GM18507 (cell line): ENCODE measurements at places on chromosomes 11 and 22.

- DNase-seq, result no peak
Observed at GRCh38 chr11:118604566-118604965, 2.8 kb upstream of the PHLDB1 start.

DNA sequence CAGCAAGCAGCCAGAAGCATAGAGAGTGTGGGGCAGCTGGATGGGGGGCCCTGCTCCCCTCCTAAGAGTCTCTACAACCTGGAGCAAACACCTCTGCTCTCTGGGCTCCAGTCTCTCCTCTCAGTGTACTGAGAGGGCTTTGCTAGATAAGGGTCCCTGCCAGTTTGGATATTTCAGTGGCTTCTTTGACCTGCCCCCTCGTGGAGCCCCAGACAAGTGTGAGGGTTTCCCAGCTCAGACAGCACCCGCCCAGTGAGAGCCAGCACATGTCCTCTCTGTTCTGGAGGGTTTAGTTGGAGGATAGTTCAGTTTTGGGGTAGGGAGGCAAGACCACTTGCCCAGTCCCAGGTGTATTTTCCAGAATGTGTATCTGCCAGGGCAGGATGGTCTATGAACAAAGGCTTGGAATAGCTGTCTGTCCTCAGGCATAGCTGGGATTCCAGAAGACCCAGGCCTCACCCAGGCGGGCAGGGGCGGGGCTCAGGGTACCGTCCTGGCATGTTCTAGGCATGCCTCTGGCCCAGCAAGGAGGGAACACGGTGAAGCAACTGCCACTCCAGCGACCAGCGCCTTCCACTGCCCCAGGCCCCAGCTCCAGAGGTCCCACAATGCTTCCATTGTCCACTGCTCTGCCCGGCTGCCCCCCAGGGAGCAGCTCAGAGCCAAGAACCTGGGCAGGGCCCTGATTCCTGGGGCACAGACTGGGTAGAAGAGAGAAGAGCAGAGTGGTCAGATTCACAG, 7.5 kb upstream of the MICALL1 start:
- DNase-seq, result no peak

DNA sequence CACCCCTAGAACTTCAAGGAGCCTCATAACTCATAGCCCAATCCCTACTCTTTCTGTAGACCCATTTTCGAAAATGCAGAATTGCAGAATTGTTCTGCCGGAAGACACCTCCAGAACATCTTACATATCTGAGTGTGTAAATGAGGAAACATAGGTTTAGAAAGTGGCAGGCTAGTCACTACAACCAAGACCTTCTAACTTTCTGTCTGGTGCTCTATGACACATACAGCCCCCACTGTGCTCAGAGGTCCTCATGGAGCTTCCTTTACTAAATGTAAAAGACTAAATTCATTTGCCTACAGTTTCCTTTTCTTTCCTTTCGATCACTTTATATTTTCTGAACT, 132.1 kb upstream of the DDI1 start:
- DNase-seq, result no peak

- no peak for DNase-seq
Observed at GRCh38 chr11:69213316-69213715, 57.6 kb downstream of the SMIM38 start.

DNA sequence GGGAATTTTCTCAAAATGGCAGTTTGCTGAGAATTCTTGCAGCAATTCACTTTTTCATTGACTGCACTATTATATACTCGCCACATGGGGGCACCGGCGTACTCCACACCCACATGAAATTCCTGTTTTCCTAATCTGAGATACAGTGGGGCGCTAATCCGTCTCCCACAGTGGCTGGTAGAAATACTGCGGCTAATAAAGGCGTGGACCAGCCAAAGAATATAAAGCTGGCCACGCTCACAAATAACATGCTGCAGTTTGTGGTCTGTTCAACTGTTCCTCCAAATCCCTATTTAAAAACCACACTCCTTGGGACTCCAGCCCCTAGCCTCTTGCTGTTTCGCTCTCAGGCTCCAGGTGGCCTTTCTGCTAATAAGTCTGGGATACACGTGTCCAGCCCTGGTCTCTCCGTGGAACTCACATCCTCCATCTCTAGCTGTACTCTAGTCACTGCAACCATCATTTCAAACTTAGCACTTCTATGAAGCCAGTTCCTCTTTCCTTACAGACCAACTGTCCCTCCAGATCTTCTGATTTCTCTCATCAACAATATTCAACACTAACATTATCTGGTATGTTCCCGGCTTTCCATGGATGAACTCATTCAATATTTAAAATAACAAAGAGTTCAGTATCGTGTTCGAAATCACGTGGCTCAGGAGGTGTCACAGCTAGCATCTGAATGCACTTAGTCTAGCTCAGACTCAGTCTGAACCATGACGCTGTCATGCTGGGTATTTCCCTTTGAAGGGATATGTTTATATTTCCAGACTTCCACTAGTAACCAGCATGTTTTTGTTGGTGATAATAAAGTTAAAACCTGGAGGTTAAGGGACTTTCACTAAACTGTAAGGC, 22.0 kb downstream of the TBRG1 start:
- DNase-seq, result no peak

DNA sequence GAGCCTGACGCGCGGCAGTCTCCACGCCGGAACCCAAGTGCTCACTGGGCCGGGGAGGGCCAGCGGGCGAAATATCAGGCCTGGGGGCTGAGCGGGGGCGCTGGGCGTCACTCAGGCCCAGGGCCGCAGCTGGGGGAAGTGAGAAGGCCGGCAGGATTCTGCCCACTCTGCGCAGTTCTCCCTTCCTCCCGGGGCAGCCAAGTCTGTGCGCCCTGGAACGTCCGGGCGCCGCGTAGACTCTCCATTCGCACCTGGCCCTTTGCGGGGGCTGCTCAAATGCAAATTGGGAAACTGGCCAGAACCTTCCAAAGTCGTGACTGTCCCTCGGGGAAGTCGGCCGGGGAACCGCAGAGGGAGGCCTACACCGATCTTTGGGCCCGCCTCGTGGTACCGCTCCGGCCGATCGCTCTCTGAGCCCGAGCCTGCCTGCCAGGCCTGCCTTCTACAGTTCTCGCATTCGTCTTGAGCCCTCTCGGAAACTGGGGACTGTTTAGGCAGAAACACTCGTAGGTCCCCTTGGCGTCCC, 2.2 kb upstream of the SLC6A5 start:
- DNase-seq, result no peak

GRCh38 chr11:88402784-88403183, 65.2 kb upstream of the CTSC start:
- DNase-seq, result no peak

DNA sequence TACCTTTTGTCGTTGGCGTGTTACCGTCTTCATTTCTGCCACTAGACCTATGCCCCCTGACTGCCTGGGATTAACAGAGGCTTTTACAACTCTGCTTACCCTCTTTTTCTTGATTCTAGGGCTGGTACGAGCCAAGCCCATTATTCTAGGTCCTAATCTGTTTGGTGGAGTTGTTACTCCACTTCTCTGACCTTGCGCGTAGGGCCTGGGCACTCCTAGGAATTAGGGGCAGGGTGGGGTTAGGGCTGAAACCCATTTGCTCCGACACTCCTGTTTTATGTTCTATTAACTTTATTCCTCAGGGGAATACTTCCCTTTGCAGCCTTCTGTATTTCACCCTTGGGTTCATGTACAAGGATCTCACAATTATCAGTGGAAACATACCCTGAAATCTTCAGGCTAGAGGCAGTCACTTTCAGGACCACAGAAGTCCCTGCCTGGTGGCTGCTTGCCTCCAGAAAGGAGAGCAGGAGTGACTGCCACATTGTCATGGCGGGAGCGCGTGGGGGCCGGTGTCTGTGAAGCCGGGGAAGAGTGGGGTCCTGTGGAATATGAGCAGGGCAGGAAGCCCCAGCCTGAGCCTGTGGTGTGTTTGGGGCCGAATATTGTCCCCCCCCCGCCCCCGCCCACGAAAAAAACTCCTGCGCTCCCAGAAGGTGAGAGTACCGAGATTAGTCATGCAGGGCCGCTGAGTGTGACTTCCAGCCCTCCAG, 731 bp upstream of the SLC37A2 start:
- no peak for DNase-seq

DNA sequence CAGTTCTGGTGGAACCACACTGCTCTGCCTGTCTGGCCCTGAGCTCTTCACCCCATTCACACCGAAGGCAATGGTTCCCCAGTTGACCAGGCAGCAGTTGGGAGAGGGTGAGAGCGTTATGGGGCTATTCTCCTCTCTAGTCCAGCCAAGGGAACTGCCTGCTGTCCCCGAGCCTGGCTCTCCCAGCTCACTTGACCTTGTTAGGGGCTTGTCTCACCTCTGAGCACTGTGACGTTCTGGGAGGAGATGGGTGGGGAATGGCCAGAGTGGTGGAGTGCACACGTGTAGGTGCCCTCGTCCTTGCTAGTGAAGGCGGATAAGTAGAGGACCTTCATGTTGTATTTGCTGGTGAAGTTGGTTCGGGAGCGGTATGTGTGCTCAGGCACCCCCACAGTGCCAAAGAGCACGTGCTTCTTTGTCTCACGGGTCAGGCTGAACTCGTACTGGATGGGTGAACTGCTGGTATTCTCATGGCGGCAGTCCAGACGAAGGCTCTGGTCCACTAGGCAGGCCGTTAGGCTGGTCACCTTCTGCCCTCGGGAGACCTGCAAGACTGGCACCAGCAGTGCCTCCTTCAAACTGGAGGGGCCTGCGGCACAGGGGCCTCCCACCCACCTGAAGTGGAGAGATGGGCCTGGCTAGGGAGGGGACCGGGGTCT, 3.0 kb downstream of the THY1 start:
- DNase-seq, result no peak

GRCh38 chr22:37100589-37101127, 8.9 kb downstream of the TMPRSS6 start:
- DNase-seq, result no peak

DNA sequence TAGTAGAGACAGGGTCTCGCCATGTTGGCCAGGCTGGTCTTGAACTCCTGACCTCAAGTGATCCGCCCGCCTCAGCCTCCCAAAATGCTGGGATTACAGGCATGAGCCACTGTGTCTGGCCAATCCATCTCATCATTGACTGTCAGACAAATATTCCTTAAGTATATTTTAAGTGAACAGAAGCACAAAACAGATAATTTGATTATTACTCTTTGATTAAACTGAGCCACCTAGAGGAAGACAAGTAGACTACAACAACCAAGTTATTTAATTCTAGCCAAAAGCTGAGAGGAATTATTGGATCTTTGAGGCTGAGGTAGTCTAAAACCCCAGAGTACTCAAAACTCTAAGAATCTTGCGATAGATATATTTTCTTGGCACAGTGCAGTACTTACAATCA, 1.2 kb downstream of the ACRV1 start:
- no peak for DNase-seq

DNA sequence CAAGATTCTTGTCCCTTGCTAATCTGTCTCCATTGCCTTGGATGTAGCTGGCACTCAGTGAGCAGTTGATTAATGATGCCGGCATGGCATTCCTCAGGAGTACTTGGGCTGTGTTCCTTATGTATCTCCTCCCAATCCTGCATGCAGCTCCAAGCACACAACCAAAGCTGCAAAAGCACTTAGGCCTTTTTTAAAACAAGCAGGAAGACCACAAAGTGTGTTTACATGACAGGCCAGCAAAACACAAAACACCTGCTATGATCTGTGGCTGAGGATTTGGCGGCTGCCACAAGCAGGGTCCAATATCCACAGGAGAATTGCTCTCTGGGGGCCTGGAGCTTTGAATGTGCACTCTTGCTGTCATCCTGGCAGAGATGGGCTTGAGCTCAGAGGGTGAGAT, 8.9 kb downstream of the ABTB2 start:
- DNase-seq, result no peak

DNA sequence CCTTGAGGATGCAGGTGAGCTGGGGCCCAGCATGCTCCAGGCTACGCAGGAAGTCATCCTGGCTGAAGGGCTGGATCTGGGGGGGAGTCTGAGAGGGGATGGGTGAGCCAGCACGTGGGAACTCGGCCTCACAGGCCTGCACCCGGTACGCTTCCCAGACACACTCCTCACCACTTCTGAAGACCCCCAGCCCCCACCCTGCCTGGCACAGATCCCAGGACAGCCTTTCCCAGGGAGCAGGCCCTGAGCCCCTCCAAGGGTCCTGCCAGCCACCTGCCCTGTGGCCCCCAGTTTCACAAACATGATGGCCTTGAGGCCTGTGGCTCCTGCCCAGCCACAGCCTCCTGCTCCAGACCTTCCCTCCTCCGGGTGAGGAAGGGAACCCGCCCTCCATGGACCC, 5.6 kb upstream of the PLXNB2 start:
- no peak for DNase-seq

GRCh38 chr11:102760344-102761035, 19.9 kb downstream of the MMP10 start:
- no peak for DNase-seq

- no peak for DNase-seq
Observed at GRCh38 chr22:44256556-44257485, 55.9 kb downstream of the SHISAL1 start.

- no peak for DNase-seq
Observed at GRCh38 chr11:13384908-13385640, 77.9 kb downstream of the BTBD10 start.

GRCh38 chr11:88377646-88378045, 40.1 kb upstream of the CTSC start:
- DNase-seq, result no peak

DNA sequence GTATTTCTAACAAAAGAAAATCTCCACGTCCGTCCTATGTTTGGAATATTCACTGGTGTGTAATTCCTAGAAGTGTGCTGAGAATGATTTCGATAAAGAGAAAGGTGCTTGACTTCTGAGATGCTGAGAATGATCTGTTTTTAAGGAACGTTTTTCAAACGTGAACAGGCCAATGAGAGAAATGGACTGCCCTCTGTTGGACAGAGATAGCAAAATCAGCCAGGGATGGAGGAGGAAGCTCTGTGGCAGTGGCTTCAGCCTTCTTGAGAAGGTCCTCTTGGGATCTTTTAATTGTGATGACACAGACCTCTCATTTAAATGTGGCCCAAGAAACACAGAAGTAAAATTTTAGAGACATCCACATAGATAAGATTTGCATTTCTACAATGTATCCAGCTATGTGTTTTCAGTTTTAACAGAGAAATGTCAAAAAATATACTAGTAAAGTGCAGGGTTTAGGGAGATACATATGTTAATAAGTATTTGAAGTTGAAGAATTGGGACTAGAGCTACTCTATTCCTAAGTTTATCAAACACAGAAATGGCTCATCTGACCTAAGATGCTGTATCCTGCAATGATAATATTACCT, 84.0 kb upstream of the RCN1 start:
- DNase-seq, result no peak
